Fibroblast of mammary gland (primary cell): ENCODE measurements at places on chromosomes 1 and 21.

GRCh38 chr21:39681257-39681656 is 63.7 kb upstream of the IGSF5 start:
- peak; percentile 49 for DNase-seq

- no peak for DNase-seq
Observed at GRCh38 chr1:163565166-163565565, 243.4 kb downstream of the NUF2 start.

DNA sequence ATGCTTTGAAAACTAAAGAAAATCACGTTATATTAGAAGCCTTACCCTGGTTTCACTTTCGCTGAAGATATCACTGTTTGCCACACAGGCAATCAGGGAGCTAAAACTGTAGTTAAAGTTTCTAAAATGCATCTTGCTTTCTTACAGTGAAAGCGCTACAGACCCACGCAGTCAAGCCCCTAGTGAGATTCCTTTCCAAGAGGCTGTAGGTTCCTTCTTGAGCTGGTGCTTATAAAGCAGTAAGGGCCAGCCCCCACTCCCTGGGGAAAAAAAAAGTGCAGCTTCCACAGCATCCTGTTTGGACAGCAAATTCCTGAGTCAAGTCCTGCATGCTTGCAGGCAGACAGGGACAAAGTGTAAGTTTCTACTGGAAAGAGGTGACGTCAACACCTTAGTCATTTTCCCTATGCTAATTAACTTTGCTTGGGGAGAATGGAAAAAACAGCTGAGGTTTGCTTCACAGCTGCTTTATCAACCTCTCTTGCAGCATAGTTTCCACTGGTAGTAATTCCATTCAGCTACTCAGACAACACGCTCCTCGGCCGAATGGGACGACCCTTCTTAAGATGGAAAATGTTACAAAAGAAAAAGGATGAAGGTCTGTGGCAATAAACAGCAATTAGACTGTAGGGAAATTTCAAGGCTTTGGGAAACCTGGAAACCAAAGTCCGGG is 14.7 kb upstream of the KCNE1 start:
- DNase-seq, result peak; percentile 100

- DNase-seq, result no peak
Observed at GRCh38 chr1:168324745-168325425, 44.2 kb downstream of the TBX19 start.

- no peak for DNase-seq
Observed at GRCh38 chr1:216830424-216831210, 107.4 kb upstream of the ESRRG start.

DNA sequence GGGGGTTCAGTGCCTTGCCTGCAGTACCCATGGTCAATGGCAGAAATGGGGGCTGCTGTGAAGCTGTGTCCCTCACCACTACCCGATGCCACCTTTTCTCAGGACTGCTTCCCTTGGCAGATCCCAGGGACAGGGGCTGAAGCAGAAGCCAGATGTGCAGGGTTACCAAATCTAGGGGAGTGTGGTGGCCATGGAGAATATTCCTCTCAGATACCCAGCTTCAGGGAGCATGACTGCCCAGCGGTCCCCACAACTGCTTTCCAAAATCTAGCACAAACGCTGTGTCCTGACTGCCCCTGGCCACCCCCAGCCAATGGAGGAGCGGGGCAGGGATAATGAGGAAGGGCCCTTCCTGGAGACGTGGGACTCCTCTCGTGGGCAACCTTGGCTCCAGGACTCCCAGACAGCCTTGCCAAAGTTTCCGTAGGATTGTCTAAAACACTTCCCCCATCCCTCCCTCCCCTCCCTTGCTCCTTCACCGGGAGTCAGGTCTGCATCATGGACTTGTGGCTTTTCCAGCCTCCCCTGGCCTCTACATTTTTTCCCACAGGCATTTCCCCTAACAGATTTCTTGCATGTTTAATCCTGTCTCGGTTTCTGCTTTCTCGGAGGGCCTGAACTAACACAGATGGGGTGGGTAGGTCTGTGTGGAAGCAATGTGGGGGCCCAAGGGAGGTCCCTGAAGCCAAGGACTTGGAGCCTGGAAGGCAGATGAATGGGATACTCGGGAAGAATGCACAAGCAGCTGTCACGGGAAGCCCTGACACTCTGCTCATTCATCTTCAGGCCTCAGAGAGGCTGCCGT is 80.5 kb downstream of the OMA1 start:
- no peak for DNase-seq

DNA sequence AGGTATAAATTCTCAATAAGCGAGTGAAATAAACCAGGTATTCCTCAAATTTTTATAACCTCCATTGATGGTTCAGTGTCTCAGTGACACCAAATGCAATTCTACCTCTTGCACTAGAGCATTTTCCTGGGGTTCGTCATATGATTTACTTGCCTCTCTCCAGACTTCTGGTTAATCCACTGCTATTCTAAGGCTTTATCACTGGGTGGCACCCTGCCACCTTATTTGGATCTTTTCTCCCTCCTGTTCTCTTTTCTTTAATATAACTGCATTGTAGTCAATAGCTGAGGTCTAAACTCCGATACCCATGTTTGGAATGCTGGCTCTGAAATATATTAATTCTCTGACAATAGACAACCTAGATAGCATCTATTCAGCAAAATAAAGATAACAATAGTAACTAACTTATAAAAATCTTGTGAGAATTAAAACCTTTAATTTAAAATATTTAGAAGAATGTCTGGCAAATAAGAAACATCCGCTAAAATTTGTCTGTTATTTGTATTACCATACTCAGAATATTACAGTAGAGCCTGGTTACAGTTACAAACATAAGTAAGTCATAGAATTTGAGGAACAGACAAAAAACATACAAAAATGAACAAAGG is 436.4 kb downstream of the PLA2G4A start:
- peak; percentile 44 for DNase-seq

GRCh38 chr1:14842361-14842760 is 243.9 kb downstream of the KAZN start:
- no peak for DNase-seq

GRCh38 chr1:20634594-20635084 is 1.4 kb downstream of the PINK1 start:
- peak; percentile 58 for DNase-seq

DNA sequence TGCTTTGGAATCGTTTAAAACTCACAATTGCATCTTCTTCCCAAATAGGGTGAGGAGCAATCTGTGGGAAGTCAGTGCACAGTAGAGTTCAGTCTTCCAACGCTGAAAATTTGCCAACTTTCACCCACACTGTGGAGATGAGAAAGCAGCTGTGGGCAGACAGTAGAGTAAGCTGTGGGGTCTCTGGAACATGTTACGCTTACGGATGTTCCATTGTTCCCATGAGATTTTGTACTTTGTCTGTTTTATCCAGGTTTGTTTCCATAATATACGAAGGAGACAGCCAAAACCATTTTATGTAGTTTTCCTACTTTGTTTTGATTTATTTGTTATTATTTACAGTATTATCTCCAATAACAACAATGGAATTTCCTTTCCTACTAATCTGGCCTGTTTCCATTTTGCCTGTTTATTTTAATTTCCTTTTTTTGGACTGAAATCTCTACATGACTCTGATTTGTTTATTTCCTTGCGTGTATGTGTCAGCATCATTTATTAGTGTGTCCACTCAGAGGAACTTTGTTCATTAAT is 65.1 kb upstream of the RGL1 start:
- DNase-seq, result peak; percentile 62
